8988T (cell line): ENCODE measurements at places on chromosomes 6 and 20.
A peak's percentile ranks its signal among the peaks of the same experiment; 100 is the strongest.

- DNase-seq: no peak
Observed at GRCh38 chr20:17499041-17499440, 32.1 kb downstream of the BFSP1 start.

DNA sequence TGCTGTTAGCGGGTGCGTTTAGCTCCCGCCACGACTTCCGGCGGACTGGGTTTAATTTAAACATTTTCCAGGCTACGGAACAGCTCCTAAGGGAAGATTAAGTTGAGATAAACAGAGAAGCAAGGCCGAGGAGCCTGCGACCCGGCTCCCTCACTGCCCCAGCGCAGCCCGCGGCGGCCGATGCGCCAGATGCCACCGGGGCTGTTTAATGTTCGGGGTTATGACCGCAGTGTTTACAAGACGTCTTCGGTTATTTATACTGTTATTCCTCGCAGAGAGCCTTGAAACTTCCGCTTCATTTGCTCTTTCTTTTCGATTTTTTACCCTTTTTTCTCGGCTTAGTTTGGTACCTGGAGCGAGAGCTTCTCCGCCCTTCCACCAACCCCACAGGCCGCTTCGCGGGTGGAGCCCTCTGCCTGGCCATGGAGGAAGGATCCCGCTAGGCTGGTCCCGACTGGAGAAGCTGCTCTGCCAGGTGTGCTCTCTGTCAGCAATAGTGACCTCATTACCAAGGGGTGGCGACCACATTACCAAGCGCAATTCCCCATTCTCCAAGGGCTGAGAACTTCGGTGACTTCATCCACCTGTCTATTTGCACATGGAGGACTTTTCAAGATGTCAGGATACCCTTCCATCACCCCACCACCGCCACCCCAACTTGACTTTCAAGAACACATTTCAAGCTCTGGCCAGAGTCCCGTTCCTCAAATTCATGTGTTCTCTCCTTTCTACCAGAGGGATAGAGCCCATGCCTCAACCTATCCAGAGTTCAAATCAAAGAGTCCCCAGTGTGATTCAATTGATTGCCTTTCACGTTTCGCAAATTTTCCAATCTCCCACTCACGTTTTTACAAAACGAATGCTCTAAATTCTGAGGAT is 4.1 kb downstream of the TCF21 start:
- DNase-seq: no peak

GRCh38 chr6:327538-328116 is 35.3 kb downstream of the DUSP22 start:
- DNase-seq: no peak

GRCh38 chr6:1494671-1495070 is 105.3 kb downstream of the FOXF2 start:
- DNase-seq: no peak

DNA sequence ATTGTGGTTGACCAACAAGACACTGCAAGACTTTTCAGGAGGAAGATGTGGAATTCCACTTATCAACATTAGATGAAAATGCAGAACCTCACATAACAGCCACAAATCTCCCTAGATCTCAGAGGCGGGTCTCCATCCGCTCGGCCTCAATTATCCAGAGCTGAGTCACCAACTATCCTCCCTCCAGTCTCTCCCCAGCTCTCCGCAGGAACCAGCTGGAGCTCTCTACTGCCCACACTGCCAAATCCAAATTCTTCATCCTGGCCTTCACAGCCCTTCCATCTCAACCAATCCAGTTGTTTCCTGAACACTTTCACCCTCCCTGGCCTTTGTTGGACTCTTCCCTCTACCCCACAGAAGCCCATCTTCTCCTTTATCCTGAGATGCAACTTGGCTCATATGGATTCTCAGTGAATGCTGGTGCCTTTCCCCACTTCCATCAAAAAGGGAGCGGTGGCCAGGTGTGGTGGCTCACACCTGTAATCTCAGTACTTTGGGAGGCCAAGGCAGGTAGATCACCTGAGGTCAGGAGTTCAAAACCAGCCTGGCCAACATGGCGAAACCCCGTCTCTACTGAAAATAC is 3.5 kb upstream of the TGIF2 start:
- peak; percentile 37 for DNase-seq

- no peak for DNase-seq
Observed at GRCh38 chr6:139753198-139753861, 378.9 kb upstream of the CITED2 start.

DNA sequence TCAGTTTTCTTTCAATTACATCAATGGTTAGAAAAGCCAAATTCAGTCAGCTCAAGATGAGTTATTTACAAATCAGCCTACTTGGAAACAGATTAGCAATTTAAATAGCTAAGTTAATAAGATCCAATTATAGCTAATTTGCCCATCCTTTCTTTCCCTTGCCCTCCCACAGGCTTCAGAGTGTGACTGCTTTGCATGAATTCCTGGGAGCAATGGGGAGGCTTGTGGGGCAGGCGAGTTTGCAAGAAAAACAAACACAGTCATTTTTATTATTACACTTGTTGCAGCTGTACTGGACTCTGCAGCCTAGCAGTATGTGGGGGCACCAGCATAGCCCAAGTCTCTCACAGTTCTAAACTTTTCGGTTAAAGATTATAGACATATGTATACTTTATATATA is 219.0 kb downstream of the NKAIN2 start:
- no peak for DNase-seq

DNA sequence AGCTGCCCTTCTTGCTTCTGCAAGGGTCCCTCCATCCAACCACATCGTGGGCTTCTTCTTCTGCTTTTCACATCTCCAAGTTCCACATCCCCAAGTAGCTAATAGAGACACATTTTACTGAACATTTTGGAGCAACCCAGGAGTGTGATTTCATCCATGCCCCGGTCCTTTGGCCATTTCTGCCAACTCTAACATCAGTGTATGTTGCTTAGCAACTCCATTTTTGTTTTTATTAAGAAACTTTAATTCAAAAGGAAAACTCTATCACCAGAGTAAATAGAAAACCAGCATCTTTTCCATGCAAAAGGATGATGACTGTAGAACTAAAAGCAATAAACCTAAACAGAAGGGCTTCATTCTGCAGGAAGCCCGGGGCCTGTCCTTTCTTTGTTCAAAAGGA is 32.7 kb upstream of the SULF2 start:
- DNase-seq: no peak

GRCh38 chr20:1879369-1879768 is 15.8 kb upstream of the SIRPA start:
- DNase-seq: no peak

DNA sequence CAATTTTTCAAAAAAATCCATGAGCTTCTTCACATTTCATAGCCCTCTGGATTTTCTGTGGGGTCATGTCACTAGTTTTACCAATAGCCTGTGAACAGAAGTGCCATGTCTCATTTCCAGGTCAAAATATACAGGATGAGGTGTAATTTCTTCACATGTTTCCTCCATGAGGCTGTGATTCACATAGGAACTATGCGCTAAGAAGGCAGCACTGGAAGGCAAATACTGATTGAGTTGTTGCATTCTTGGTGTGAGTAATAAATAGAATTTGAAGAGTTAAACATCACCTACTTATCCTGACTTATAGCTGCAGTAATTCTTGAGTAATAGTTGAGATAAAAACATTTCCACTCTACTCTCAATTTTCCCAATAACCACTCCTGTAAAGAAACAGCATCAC is 442.3 kb downstream of the HAO1 start:
- DNase-seq: peak; percentile 6

DNA sequence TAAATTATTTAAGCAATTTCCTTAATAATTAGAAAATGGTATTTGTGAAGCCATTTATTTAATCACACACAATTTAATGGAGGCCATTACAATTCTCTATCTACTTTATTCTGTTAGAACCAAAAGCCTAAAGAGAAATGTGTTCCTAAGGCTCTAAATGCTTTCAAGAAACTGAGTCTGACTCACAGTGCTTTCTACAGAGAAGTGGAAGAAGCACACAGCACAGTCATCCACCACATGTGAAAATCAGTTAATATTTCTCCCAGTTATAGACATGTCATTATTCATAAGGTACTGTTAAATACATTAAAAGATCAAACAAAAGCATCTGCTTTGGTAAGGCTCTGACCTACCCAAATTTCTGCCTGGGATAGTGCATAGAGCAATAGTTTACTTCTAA is 214.4 kb downstream of the ALDH8A1 start:
- DNase-seq: no peak

DNA sequence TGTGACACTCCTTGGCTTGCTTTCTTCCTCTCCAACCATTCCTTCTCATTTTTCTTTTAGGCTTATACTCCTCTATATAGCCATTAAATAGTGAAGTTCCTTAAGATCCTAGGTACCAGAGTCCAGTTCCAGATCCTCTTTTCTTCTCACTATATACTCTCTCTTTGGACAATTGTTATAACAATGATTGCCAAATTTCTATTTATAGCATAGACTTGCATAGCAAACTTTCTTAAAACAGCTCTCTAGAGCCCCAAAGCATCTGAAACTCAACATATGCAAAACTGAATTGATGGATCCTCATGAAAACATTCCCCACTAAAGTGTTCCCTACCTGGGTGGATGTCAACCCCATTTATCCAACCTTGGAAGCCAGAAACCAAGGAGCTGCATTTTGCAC is 13.4 kb downstream of the PHIP start:
- DNase-seq: no peak

DNA sequence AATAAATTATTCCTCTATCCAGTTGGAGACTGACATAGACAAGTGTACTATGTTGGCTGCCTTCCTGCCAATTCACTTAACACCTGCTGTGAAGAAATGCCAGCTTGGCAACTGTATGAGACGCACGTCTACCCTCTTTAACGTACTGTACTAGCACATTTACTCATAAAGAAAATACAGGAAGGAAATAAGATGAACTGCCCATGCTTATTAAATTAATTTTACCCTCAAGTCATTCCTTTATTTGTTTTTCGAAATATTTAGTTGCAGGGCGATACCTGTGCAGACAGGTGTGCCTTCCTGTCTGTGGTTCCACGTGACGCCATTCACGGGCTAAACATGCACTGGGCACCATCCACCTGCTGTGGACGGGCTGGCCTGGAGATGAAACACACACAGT is 52.0 kb downstream of the PSMG4 start:
- DNase-seq: no peak

DNA sequence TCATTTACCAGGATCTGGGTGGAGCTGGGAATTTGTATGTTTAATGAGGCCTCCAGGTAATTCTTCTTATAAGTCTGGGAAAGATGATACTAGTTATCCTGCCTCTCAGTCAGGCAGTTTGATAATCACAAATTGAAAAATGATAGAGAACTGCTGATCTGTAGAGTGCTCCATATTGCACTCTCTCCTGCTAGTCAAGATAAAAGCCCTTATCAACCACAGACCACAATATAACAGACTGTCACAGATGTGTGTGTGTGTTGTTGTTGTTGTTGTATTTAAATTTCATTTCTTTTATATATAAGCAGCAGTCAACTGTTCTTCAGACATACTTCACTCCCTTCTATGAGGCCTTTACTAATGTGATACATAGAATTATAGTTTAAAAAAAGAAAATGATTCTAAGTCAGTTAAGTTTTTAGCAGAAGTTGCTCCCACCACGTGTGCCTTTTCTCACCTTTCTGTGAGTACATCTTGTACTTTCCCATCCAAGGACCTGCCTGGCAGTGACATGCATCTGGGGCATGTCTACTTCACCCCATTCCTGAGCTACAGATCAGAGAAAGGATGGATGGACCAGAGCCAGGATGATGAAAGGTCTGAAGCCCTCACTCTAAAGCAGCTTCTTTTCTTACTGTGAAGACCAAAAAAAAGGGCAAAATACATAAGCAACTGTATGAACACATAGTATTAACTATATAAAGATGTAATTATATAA is 29.8 kb downstream of the TENT5A start:
- no peak for DNase-seq

DNA sequence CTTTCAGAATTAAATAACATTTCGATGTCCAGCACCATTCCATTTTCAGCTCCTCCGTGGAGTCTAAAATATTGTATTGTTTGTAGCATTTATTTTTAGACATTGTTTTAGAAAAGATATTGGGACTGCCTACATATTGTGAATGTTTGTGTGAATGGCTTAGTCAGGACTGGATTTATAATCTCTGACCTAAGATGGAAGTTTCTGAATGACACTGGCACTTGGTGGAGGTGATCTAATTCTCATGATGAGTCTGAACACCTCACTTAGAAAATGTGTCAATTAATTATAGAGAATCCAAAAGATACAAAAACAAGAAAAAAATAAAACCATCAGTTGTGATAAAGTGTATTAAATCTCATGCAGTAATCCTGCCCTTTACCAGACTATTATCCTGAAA is 60.8 kb upstream of the HBS1L start:
- no peak for DNase-seq

- no peak for DNase-seq
Observed at GRCh38 chr20:41463567-41463966, 96.9 kb upstream of the EMILIN3 start.

- DNase-seq: no peak
Observed at GRCh38 chr6:83047065-83047754, 18.4 kb downstream of the UBE3D start.

DNA sequence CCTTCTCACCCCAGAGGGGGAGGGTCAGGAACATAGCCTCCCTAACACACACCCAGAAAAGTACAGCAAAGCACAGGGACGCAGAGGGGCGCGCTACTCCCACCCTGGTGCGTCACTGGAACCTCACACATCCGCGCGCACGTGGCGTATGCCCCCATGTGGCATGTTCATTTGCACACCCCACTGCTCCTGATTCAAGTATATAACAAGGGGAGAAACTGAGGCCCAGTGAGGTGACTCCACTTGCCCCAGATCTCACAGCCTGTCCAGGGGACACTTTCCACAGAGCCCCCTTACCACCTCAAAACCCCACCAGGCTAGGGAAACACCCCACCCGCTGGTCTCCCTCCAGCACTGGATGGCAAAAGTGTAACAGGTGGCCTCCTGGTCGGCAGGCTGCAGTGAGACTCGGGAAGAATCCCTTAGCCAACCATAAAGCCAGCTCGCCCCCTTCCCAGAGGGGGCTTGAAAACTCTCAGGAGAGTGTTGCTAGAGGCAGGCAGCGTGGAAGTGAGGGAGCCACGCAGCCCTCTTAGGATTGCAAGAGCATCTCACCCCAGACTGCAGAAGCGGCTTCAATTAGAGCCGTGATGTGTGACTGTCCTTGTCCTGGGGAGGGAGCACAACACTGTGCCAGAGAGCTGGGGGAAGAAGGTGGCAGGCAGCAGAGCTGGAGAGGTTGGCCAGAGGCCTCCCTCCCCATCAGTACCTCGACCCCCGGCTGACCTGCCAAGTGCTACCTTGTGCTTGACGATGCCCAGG is at the start of gene GRM4:
TSS of gene GRM4 (minus strand) at position 67 of the 762 bp plus-strand sequence. CDS start 12,591 bp downstream, outside the sequence.
- no peak for DNase-seq

GRCh38 chr6:164085091-164086075 is 670.9 kb downstream of the QKI start:
- DNase-seq: no peak

GRCh38 chr6:73258721-73259120 is 4.3 kb downstream of the KHDC1 start:
- DNase-seq: no peak

DNA sequence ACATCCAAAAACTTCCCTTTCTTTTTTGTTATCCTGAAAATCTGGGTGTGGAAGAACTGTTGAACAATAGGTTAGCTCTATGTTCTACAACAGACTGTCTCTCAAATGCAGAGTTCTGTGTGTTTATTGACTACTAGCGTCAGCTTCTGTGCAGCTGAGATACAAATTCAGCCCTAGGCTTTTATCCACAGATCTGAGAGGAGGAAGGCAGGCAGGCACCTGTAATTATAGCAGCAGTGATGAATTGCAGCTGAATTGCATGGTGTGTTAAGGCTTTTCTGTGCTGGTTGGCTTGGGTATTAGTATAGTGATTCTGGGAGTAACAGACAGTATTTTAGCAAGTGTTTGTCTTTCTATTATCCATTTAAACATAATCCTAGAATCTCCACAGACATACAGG is 24.4 kb downstream of the GRIK2 start:
- no peak for DNase-seq
